ENCODE measurements at places on chromosomes 7 and 10.

DNA sequence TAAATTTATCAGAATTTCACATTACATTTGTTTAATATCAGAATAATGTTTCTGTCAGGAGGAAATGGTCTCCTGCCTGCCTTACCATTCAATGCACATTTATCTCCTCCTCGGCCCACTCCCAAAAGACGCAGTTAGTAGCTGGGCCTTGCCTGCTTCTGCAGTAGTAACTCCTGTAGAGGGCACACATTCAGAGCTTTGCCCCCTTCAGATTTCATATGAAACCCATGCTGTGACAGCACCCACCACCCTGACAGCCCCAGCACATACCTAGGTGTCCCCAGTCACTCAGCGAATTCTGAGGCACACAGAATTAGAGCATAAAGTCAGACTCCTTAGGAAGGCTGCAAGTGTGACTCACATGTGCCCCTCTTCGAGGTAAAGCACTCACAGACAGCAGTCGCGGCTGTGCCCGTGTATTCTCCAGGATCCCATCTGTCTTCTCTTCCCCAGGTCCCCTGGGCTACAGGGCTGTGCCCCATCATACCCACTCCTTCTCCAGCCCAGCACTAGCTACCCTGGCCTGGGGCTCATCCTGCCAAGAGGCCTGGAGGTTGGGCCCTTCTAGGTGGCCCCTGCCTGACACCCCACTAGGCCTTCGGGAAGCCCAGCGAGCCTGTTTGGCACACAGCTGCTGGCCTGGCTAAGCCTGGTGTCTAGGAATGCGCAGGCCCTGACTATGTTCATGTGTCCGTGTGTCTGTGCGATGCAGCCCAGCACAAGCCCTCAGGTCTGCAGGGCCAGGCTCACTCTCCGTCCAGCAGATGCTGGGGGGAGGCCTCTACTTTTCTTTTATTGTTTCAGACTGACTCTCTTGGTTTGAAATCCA lies 4.7 kb upstream of the DEPP1 start:
- no peak for DNase-seq

- DNase-seq = no peak
Measured at GRCh38 chr10:51321980-51322379, 247.7 kb downstream of the PRKG1 start.

DNA sequence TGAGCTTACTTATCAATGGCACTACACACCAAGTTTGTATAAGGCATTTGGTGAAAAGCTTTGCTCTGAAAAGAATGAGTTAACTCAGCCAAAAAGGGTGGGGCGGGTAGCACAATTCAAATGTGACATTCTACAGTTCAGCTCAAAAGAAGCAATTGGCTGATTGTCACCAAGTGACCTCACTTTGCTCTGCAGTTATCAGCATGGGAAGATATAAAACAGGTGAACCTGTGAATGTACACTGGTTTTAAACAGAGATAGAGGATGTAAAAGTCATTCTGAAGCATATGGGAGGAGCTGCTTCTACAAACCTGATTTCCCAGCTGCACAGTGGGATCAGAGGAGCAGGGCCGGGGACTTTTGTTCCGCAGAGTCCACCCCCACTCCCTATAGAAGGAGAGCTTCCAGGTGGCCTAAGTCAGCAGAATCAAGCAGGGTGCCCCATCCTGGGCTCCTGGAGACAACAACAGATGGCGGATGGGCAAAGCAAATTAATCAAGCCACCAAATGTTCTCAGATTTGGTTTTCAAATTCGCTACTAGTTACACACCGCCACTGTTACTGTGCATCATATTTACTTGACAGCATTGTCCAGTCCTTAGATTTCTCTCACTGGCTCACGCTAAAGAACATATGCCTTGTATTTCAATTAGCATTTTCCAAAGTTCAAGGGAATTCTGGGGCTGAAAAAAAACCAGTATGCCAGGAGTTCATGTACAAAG lies 27.5 kb upstream of the NPVF start:
- no peak for DNase-seq

DNA sequence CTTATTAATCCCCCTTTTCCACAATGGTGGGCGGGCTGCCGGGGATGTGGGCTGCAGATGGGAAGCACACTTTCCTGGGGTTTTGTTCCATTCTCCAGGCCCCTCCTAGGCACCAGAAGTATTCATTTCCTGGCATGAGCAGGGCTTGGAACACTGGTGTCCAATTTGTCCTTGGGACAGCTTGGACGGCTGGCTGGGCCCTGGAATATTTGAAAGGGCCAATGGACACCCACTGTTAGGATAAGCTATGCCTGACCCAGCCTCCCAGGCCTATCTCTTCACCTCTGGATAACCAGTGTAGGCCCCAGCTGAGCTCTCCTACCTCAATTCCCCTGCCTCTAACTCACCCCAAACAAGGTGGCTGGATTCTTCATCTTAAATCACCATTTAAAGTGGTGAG lies 354.9 kb downstream of the PTEN start:
- no peak for DNase-seq

DNA sequence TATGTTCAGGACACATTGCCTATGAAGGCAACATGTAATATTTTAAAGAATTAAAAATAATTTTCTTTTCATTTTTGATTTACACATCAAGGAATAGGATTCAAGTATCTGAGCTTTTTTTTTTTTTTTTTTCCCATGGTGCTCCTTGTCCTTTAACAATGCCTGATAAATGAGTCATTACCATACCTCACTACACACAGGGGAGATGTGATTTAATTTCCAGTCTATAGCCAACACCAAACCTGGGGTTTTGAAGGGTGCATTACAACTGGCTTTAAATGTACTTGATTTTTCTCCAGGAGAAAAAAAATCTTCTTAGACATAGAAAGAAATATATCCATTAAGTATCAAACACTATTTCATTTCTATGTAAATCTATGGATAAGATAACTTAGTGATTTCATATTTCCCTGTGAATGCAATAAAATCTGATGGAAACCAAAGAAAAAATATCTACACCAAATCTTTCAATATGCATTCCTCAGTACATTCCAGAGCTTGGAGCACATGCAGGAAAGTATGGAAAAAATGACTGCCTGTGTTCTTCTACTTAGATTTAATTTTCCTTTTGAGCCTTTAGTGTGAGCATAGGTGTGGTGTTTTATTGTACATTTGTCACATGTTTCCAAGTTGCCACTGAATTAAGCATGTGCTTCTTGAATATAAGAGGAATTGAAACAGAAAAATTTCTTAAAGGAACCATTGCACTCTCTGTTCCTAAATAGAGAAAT lies 204.8 kb upstream of the MEOX2 start:
- no peak for DNase-seq

- no peak for DNase-seq
Measured at GRCh38 chr7:98321301-98321700, 39.8 kb downstream of the BRI3 start.

DNA sequence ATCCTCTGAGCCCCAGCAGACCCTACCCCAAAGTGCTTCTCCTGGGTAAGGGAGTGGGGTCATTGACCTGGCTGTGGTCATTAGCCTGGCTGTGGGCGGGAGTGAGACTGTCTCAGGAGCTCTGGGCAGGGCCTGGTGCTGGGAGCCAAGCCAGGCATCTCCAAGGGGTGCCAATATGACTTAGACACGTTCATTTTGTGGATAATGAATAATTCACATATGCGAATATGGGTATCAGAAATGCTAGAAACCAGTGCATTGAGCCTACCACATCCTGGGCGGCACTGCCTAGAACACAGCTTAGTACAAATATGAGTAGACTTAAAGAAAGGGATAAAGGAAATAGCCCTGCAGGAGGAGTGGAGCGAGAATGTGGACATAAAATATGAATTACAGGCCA lies 14.4 kb upstream of the SRRM3 start:
- DNase-seq = no peak

DNA sequence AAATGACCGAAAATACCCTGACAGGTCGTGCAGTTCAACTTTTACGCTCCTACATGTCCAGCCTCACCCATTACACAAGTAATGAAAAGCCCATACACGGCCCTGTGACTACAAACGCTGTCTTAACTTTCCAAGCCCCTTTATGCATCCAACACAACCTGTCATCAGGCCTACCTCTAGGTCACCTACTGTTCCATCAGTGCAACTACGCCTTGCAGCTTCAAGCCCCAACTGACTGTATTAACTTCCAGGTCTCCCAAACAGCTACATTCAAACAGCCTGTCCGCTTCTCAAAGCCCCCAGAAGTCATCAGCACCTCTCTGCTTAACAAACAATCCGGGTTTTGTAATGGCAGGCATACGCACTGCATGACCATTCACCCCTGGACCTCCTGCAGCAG lies 19.2 kb downstream of the ZNF107 start:
- no peak for DNase-seq

- no peak for DNase-seq
Measured at GRCh38 chr10:89302625-89303024, 779 bp downstream of the IFIT2 start.

GRCh38 chr7:20122073-20122472 lies 95.1 kb downstream of the MACC1 start:
- no peak for DNase-seq

GRCh38 chr7:102456327-102456726 lies 8.3 kb downstream of the ALKBH4 start:
- no peak for DNase-seq

DNA sequence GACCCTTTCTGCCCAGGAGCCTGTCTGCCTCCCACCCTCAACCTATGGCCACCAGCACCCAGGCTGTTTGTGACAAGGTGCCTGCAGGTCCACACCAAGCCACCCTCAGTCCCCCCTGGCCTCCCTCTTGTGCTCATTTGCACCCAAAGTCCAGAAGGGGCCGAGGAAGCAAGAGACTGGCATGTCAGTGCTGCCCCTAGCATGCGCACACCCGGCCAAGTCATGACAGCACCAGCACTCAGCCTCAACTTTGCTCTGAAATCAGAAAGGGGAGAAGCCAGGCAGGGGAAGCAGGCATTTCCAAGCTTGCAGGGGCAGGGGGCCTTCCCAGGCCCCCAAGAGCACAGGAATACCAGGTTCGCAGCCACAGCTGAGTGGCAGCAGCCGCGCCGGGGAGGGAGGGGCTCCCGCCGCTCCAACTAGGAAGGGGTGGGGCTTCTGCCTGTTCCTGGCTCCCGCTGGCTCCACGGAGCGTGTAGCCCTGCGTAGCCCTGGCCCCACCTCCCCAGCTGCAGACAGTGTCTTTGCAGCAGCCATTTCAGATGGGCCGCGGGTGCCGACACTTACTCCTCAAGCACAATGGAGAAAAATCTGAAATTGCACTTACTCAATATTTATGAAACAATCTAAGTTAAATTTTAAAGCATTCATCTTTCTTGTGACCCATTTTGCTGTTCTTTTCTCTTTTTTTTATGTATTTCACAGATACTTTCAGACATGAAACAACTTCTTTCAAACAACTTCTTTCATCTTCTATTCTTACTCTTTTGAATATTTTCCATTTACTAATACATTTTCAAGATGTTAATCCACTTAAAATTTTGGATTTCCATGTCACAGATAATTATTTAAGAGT lies 54.9 kb upstream of the ABCB5 start:
- no peak for DNase-seq

GRCh38 chr7:116331020-116331419 lies 120.7 kb downstream of the TES start:
- no peak for DNase-seq

DNA sequence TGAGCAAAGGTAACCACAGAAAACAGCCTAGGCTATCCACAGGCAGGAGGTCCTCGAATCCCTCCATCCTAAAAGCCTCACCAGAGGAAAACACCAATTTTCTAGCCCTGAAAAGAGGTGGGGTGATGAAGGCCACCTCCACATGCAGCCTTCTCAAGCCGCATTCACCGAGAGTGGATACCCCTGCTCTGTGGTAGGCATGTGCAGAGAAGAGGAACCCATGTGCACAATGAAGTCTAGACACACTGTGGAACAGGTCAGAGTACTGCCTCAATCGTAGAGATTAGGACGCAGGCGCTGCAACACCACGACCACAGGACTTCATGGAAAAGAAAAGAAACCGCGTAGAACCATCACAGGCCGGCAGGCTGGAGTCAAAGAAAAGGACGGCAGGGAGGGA lies 38.8 kb downstream of the GRB10 start:
- no peak for DNase-seq

DNA sequence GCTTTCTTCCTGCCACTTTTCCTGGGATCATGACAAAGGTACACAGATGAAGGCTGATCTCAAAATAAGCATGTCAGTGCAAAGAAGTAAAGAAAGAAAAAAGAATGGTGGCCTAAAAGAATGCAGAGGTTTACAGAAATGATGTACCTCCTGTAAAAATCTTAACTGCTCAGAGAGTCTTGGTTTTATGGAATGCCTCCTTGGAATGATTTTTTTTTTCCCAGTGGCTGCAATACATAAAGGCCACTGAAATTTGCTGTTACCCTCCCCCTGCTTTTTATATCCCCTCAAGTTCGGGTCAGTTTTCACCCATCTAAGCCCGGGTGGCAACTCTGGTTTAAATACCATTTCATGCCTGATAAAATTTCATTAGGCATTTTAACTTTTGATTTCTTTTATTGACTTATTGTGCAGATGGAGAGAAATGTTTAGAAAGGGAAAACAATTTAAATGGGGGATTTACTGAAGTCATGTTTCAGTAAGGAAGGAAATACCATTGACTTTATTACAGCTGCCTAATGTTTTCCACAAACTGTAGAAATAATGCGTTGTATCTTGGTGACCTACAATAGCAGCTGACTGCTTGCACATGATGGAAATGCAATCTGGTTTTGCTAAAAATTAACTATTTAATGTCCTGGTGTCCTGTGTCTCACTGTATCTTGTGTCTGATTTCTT lies 102.5 kb downstream of the SAMD9 start:
- no peak for DNase-seq

GRCh38 chr10:88256013-88256680 lies 327.0 kb downstream of the RNLS start:
- no peak for DNase-seq

DNA sequence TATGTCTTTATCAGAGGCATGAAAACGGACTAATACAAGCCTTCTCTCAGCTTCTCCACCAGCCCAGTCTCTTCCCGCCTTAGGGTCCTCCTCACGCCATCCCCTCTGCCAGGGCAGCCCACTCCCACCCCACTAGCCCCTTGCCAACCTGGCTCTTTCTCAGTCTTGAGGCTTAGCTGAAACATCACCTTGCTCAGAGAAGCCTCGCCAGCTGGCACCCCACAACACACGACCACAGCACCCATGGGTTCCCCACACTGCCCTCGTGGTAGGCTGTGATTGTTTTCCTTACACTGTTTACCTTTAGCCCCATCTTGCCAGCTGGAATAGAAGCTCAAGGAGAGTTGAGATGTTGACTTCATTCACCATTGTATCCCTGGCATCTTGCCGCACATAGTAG lies 44.4 kb downstream of the GPAM start:
- DNase-seq = no peak

- peak; percentile 31 for DNase-seq
Measured at GRCh38 chr7:5143935-5144903, 45.8 kb upstream of the WIPI2 start.

DNA sequence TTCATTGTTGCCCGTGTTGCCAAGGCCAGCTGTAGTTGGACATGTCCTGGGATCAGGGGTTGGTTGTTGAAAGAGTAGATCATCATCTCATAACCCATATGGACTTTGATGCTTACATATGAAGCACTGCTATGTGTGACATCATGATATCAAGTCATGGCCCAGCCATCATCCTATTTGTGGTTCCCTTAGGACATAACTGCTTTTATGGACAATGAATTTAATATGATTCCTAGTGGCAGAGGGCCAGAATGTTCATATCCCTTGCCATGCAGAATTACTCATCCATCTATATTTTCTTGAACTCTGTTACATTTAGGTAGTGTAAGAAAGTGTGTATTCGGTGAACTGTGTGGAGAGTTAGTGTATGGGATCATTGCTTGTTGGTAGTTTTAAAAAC lies 343.9 kb upstream of the LRGUK start:
- DNase-seq = no peak
